Thymus (tissue), 14 donors: ENCODE measurements at places on chromosomes 2 and 18.

DNA sequence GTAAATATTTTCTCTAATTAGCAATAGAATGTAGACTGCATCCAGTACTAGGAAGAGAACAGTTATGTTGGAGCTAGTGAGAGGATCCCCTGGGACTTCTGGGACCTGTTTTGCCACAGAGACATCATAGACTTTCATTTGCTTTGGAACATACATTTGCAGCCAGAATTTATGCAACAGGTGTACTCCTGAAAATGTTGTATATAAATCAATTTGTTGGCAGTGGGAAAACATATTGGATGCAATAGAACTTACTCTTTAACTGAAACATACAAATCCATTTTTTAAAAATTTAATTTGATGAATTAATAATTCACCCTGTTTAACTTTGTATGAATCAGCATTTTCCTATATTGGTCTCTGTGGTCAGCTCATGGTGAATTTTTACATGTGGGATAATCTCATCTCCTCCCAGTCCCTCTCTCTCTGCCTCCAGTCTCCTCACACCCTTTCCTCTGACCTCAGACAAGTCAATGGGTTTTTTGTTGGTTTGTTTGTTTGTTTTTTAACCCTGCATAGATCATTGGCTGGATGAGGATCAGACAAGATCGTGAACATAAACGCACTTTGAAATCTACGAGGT, 263.0 kb downstream of the LPIN1 start:
- DNase-seq = no peak

GRCh38 chr2:16607301-16607700, 58.3 kb downstream of the CYRIA start:
- DNase-seq = no peak

DNA sequence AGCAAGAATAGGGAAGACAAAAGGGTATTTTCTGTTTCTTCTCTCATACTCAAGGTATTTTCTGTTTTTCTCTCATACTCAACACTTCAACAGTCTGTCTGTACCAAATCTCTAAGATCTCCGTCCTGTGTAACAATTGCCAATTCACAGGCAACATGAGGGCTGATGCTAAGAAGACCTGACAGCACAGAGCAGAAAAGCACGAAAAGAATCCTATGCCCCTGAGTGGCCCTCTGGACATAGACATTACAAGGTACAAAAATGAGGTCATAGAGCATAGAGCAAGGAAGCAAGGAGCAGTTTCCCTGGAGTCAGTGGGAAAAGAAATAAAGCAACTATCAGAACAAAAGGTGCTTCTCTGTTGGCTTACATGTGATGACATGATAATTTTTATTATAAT, 1612.6 kb upstream of the CELF4 start:
- no peak for DNase-seq

DNA sequence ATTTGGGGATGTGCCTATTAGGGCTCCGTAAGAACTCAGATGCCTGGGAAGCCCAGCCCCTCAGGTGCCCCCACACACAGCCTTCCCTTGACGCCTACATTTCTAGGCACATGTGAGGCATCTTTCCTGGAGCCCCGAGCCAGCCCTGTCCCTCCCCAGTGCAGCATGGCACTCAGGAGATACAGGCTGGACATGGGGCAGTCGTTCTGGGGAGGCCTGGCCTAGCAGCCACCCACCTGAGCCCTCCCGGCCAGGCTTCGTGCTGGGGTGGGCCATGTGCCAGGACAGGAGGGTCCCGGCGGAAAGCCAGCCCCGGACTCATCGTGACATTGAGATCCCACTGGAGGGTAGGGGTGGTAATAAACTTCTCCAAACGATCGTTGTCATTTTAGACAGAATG, 15.2 kb downstream of the BOK start:
- no peak for DNase-seq

- DNase-seq = no peak
Observed at GRCh38 chr18:79257480-79257879, 138.2 kb upstream of the NFATC1 start.

GRCh38 chr2:213958086-213958485, 452.8 kb upstream of the VWC2L start:
- no peak for DNase-seq

DNA sequence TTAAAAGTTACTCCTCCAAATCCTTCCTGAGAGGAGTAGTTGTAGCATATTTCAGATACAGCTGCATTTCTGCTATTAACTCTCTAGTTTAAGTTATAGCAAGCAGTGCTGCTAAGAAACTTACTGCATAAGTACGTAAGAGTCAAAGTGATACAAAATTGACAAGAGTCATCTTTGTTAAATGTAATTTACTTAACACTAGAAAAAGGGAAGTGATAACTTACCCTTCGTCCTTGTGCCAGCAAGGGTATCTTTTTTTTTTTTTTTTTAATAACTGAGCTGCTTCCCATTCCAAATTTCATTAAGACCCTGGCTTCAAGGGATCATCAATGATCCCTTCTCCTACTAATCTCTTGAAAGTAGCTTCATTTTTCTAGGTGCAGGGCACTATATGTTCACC, 493.0 kb downstream of the PLCL1 start:
- DNase-seq = no peak

DNA sequence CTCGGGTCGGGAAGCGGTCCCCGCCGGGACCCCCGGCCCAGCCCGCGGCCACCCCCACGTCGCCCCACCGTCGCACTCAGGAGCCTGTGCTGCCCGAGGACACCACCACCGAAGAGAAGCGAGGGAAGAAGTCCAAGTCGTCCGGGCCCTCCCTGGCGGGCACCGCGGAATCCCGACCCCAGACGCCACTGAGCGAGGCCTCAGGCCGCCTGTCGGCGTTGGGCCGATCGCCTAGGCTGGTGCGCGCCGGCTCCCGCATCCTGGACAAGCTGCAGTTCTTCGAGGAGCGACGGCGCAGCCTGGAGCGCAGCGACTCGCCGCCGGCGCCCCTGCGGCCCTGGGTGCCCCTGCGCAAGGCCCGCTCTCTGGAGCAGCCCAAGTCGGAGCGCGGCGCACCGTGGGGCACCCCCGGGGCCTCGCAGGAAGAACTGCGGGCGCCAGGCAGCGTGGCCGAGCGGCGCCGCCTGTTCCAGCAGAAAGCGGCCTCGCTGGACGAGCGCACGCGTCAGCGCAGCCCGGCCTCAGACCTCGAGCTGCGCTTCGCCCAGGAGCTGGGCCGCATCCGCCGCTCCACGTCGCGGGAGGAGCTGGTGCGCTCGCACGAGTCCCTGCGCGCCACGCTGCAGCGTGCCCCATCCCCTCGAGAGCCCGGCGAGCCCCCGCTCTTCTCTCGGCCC, 13.6 kb downstream of the SPEG start:
- DNase-seq = no peak

DNA sequence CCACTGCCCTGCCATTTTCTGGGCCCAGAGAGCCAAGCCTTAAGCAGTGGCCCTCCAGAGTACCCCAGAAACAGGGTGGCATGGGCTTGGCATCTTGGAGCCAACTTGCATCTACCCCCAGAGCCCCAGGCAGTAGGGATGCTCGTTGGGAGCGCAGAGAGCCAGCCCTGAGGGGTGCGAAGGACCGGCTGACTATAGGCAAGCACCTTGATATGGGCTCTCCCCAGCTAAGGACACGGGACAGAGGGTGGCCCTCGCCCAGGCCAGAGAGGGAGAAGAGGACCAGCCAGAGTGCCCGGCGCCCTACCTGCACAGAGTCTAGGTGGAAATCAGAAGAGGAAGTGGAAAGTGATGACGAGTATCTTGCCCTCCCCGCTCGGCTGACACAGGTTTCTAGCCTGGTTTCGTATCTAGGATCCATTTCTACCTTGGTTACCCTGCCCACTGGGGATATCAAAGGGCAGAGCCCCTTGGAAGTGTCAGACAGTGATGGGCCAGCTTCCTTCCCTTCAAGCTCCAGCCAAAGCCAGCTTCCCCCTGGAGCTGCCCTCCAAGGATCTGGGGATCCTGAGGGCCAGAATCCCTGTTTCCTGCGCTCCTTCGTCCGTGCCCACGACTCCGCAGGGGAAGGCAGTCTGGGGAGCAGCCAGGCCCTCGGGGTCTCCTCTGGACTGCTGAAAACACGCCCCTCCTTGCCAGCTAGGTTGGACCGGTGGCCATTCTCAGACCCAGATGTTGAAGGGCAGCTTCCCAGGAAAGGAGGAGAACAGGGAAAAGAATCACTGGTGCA, 16.2 kb downstream of the CEP68 start:
- DNase-seq = no peak

GRCh38 chr2:11659115-11659475, 10.9 kb downstream of the NTSR2 start:
- DNase-seq = no peak

DNA sequence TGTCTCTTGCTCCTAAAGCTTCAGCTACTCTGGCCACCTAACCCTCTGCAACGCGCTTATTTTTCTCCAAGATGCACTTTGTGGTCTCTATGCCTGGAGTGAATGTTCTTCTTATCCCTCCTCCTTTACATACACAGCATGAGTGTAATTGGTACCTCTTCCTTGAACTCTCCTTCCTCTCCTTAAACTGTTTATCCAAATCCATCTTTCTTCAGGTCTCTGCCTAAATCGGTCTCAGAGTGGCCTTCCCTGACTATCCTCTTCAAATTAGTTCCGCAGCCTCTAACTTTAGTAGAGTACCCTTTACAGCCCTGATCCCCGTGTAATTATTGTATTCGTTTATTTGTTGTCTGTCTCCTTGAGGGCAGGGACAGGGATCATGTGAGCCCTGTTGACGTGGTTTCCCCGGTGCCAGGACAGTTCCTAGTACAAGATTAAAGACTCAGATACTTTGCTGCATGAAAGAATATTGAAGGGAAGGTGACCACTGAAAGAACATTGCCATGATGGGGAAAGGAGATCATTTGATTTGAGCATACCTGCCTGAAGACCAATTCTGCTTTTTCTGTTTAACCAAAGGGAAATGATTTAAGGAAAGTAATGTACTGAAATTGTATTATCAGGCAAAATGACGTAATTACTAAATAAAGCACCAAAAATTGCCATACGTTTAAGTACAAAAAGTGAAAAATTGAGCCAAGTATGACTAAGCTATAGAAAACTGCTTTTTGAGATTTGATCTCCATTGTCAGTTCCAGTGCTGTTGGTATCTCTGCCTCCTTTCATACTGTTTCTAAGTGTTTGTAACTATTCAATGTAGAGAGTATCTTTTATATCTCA, 1.2 kb downstream of the CNOT9 start:
- no peak for DNase-seq

DNA sequence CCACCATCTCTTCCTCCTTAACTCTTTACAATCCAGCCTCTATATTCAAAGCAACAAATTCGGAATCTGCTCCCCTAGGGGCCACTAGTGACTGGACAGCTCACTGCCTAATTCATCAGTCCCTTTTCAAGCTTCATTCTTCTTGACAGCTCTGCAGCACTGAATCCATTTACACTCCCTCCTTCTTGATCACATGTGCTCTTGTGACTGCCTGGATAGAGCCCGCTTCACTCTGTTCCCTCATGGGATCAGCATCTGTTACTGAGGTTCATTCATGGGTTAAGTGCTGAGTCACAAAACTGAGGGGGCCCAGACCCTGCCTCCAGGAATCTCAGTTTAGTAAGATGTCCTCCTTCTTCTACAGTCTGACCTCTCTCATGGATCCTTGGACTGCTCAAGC, 81.5 kb downstream of the CYRIA start:
- DNase-seq = no peak

GRCh38 chr18:59927246-59927825, 27.5 kb downstream of the PMAIP1 start:
- DNase-seq = no peak

DNA sequence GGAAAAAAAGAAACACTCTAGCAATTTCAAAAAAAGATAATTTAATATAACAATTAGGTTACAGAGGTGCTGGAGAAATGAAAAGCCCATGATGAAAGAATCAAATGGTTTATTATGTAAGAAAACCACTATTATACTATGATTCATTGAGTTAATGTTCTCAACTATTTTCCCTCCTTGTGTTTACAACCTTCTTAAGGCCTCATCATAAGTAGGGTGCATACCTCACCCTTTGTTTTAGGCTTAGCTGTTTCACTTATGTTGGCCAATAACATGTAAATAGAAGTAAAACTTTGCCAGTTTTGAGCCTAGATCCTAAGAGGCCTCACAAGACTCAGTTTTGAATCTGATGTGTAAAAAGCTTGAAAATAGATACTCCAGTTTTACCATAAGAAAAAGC, 418.3 kb upstream of the DDX18 start:
- DNase-seq = no peak

DNA sequence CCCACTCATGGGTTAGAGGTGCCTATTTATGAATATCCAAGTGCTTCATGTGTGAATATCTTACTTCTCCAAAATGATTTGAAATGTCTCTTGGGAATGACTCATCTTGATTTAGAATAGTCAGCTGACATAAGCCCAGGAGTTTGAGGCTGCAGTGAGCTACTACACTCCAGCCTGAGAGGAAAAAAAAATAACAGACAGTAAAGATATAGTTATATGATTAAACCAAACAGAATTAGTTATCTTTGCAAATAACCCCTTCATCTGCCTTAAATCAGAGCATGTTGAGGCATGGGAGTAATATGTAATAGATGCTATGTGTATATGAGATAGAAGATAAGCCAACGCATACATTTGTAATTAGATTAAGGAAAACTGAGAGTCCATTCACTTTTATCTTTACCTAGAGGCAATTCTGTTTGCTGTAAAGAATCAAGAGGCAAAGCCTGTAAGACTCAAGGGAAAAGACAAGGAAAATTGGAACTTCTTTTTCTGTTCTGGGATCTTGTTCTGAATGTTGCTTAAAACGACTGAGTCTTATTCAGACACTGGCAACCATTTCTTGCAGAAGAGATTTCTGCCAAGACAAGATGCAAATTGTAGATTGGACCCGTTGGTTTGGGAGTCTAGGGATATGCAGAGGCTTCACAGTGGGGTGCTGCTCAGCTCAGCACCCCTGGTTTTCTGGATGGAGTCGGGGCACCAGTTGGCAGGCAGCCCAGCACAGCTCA, 104.4 kb downstream of the LIPG start:
- DNase-seq = no peak

GRCh38 chr2:74291218-74291544, 52.0 kb downstream of the SLC4A5 start:
- no peak for DNase-seq

GRCh38 chr2:82139979-82140611, 1835.5 kb upstream of the LRRTM1 start:
- DNase-seq = no peak

DNA sequence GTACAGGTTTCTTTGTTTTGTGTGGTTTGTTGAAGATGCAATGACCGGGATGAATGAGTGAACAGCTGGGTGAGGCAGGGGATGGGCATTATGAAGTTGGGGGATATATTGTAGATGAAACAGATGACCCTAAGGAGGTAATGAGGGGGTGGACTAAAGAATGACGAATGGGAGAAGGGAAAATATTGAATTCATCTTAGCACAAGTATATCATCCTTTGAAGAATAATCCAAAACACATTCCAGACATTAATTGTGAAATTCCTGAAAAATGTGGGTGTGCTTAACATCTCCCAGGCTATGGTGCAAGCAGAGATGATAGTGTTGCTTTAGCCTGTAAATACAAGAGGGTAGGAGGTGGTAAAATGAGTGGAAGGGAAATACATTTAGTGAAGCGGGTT, 5.8 kb downstream of the CRIM1 start:
- no peak for DNase-seq
